T-helper 1 cell (primary cell): ENCODE measurements at places on chromosomes 4 and X.

- no peak for DNase-seq
Observed at GRCh38 chr4:140569307-140569638, 512 bp upstream of the UCP1 start.

DNA sequence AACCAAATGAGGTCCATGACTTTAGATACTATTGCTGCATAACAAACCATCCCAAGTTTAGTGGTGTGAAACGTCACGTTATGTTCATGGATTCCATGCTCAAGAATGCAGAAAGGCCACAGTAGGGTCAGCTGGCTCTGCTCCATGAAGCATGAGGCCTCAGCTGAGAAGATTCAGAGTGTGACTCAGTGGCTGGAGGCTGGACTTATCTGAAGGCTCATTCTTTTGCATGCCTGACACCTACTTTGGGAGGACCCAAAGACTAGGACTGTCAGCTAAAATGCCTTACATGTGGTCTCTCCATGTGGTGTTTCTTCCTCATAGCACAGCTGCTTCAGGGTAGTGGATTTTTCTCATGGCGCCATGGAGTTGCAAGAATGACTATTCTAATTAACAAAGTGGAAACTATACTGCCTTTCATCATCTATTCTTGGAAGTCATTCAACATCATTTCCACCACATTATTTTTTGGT is 11.5 kb upstream of the CCDC149 start:
- DNase-seq: no peak

- DNase-seq: peak; percentile 18
Observed at GRCh38 chrX:118975831-118976598, 1.6 kb downstream of the LONRF3 start.

DNA sequence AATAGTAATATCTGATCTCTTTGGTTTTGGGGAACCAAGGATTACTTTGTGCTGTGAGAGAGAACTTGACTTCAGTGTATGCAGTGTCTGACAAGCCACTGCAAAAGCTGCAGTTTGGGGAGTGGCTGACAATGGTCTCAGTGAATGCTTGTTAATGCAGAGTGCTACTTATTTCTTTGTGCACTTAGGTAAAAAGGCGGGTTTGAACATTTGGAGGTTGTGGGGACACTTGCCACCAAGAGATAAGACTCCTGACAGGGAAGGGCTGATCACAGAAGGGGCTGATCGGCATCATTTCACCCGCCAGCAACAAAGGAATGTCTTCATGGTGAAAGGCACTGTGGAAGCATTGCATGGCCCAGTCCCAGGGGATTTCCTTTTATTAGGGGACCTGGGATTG is 28.6 kb upstream of the USP46 start:
- no peak for DNase-seq

DNA sequence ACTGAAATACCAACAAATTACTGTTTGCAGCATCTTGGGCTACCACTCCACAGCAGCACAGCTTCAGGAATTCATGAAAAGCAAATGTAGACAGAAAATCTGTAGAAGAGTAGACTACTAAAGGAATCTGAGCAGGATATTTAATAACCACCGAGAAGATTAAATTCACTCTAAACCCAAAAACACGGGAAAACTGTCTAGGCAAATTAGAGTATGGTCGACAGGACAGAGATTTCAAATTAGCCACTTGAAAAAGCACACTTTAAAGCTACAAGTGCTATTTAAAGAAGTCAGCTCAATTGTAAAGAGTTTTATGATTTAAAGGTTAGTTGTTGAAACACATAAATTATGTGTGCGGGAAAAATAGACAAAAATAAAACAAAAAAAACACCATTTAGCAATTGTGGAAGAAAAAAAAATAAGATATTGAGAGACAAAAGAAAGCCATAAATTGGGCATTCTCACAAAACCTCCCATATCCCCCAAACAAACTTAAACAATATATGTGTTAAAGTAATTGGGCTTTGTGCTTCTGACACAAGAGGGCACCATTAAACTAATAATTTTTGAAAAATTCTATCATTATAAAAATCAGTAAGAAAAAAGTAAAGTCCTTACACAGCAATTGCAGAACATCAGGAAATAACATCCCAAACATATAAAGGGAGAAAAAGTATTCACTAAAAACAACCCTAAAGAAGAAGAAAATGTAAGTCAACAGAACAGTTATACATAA is 880.8 kb downstream of the TECRL start:
- DNase-seq: no peak

DNA sequence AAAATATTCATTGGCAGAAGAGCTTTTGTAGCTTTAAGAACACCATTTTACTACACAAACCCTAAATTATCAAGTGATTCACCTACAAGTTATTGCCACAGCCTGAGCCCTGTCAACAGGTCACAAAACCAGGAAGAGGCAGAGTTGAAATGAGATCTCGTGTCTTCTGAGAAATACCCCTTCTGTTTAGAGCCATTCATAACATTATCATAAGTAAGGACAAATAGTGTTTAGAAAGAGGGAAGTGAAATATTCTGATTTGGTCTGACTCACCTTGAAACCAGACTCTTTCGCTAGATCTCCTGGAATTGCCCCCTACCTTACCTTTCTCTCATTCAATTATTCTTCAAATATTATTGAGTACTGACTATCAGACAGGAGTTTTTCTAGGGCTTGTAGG is 5.9 kb downstream of the ETDB start:
- DNase-seq: no peak

- no peak for DNase-seq
Observed at GRCh38 chrX:42597481-42597880, 180.5 kb downstream of the PPP1R2C start.

- DNase-seq: peak; percentile 67
Observed at GRCh38 chrX:100685284-100685996, 41.4 kb downstream of the SRPX2 start.

DNA sequence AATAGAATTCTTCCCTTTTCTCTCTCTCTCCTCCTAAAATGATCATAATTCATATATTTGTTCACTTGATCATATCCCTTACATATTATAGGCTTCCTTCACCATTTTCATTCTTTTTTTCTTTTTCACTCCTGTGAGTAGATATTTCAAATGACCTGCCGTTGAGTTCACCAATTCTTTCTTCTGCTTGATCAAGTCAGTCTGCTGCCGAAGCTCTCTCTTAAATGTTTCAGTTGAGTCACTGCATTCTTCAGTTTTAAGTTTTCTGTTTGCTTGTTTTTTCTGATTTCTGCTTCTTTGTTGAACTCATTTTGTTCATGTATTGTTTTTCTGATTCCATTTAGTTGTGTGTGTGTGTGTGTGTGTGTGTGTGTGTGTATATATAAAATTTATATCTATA is 354.3 kb downstream of the GPAT3 start:
- no peak for DNase-seq

DNA sequence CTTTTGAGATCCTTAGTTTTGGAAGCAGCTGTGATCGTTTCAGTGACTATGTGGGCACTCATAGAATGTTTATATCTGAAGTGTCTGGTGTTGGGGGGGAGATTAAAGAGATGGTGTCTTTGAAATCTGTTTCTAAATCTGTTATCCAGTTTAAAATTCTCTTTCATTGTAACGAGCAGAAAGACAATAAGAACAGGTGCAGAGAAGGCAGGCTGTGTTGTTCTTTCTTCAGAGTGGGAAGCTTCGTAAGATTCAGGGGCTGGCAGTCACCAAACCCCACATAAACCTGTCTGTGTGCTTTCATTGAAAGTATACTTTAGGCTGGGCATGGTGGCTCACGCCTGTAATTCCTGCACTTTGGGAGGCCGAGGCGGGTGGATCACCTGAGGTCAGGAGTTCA is 16.3 kb upstream of the DHRSX start:
- no peak for DNase-seq

DNA sequence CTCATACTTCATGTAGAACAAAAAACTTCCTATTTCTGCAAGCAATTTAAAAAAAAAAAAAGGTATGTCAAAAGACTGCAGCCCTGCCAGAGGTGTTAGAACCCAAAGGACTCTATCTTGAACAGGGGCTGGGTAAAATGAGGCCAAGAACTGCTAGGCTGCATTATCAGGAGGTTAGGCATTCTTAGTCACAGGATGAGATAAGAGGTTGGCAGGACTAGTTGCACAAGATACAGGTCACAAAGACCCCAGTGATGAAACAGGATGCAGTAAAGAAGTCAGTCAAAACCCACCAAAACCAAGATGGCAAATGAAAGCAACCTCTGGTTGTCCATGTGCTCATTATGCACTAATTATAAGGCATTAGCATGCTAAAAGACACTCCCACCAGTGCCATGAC is 104.1 kb downstream of the ANOS1 start:
- DNase-seq: no peak

DNA sequence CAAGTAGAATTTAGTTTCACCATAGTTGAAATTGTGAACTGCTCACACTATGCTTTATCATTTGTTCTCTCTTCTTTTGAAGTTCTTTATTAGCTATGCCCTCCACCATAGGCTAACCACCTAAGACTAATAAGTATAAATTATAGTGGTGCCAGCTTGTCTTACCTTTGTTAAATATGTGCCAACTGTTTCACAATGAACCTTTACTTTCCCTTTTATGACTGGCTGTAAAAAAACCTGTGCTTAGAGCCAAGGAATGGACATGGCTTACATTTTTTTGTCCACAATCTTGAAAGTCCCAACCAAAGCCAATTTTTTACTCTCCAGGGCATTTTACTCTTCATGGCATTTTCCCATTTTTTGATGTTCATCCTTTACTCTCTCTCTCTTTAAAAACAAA is 123.5 kb upstream of the LEF1 start:
- no peak for DNase-seq

DNA sequence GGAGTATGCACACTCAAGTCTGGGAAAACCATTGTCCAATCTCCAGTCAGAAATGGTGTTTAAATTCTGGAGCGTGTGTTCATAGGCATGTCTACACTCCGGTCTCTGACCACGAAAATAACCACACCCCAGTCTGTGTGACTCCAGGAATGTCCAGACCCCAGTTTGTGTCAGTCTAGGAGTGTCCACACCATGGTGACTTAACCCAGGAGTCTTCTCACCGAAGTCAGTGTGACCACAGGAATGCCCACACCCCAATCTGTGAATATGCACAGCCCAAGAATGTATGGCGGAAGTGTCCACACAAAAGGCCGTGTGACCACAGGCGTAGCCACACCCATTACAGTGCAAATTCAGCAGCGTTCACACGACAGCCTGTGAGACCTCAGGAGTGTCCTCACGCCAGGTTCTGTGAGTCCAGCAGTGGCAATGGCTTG is 11.4 kb downstream of the FTSJ1 start:
- no peak for DNase-seq

DNA sequence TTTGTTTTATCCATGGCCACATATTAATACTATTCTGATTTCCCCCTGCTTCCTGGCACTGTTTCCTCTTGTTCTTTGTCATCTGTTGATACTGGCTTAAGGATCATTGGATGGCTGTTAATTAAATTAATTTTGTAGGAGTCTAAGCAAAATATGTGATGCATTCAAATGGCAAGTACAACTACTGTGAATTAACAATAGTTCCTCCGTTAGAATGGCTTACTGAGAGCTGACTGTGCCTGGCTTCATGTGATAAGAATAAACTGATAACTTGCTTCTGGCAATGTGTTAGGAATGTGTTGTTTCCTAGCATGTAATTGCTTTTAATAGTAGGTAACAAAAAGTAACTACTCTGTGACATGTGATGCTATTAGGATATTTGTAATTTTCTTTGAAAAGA is 98.5 kb downstream of the RPA4 start:
- no peak for DNase-seq

GRCh38 chr4:76548704-76549103 is 113.7 kb downstream of the SHROOM3 start:
- DNase-seq: no peak

DNA sequence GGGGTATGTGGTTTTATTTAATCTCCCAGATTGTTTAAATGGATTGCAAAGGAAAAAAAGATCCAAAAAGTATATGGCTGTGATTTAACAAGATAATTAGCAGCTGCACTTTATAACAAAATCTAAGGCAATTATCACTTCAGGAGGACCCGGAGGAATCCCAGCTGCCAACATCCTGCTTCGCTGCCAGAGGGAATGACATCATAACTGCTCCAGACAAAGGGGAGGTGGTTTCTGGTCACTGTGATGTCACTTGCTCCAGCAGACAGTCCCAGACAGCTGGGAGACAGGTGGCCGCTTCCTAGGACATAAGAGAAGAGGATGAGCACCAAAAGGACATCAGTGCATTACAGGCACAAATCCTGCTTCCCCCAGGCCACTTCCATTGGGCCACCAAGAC is 371.0 kb downstream of the BCOR start:
- no peak for DNase-seq

DNA sequence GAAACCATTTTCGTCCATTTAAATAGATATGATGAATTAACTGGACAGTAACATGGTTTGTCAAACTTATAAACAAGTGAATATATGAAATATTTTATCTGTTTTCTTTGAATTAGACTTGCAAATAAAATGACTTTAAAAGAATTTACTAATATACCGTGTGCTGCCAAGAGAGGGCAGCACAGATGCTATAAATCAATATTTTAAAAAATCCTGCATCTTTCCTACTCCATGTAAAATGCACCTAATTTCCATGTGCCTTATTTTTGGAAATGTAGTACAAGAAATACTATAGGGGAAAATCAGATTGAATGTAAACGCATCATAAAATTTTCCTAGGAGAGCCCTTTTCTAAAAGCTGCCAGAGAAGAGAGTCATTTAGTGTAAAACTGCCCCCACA is 62.2 kb downstream of the PRKX start:
- DNase-seq: no peak

DNA sequence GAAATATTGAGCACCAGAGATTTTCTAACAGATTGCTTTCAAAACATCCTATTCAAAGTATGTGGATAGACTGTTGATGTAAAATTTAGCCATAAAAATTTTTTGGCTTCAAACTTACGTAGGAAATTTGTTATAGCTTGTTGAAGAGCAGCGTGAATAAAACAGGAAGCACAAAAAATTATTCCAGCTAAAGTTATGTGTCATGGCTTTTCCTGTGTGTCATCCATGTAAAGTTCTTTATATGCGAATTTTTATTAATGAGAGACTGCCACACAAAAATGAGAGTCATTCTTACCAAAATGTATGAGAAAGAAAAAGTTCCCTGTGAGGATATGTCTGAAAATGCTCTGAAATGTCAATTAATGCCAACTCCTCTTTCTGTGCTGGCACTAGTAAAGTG is 19.5 kb downstream of the EPGN start:
- no peak for DNase-seq

GRCh38 chr4:44760142-44760898 is 34.0 kb upstream of the GNPDA2 start:
- DNase-seq: no peak

DNA sequence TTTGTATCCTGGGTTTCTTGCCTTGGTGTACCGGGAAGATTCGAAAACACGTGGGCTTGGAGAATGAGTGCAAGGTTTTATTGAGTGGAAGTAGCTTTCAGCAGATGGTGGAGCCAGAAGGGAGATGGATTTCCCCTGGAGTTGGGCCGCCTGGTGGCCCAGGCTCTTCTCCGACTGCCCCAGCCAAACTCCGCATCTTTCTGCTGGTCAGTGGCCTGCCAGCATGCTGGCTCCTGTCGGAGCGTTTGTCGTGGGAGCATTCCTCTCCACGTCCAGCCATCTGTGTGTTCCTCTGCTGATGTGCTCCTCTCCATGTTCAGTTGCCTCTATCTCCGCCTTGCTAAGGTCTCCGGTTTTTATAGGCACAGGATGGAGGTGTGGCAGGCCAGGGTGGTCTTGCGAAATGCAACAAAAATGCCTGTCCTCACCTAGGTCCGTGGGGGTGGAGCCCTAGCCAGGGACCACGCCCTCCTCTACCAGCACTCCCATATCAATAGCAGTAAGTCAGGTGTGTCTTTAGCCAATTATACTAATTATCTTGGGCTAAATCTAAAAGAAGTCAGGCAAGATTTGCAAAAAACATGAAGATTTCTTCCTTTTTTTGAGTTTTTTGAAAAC is 745.8 kb upstream of the AMOT start:
- DNase-seq: no peak

- no peak for DNase-seq
Observed at GRCh38 chrX:123184866-123185276, 793 bp downstream of the GRIA3 start.
